ENCODE measurements at places on chromosomes 4 and X.

GRCh38 chr4:119050527-119051090 lies 85.0 kb upstream of the MYOZ2 start:
- DNase-seq: no peak

- no peak for DNase-seq
Measured at GRCh38 chr4:80875642-80876041, 154.9 kb upstream of the BMP3 start.

GRCh38 chr4:102799816-102800215 lies 27.5 kb downstream of the UBE2D3 start:
- DNase-seq: no peak

DNA sequence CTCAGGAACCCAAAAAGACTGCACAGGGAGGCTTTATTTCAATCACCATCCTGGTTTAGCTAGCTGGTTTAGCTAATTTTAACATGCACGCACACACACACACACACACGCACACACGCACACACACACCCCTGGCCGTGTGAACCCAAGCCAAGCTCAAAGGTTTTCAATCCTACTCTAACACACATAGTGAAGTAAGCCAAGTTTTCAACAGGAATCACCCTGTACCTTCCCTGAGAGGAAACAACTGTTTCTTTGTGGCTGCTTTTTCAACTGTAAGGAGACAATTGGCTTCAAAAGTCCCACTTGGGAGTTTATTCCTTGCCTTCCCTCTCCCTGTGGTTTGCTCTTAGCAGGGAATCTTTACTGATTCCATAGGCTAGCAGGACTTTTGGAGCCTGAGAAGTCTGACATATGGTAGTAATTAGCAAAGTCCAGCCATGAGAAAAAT lies 98.9 kb upstream of the BMP3 start:
- DNase-seq: no peak

GRCh38 chr4:134787315-134787714 lies 585.7 kb upstream of the PABPC4L start:
- DNase-seq: no peak

GRCh38 chr4:36773467-36773866 lies 471.1 kb upstream of the NWD2 start:
- DNase-seq: no peak

DNA sequence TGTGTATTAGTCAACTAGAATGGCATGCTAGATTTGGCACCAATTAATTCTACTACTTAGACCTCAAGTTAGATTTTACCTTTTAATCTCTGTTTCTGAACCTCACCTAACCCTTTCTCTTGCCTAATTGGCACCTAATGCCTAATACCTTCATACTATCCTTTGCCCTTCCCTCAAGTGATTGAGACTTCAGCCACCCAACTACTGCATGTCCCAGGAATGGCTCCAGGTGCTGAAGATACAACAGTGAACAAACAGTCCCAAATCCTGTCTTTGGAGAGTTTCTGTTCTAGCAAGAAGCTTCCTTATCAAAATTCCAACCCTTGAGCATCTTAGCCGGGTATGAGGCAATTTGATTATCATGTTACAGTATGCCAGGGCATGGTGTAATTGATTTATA lies 139.9 kb downstream of the CPE start:
- DNase-seq: no peak

DNA sequence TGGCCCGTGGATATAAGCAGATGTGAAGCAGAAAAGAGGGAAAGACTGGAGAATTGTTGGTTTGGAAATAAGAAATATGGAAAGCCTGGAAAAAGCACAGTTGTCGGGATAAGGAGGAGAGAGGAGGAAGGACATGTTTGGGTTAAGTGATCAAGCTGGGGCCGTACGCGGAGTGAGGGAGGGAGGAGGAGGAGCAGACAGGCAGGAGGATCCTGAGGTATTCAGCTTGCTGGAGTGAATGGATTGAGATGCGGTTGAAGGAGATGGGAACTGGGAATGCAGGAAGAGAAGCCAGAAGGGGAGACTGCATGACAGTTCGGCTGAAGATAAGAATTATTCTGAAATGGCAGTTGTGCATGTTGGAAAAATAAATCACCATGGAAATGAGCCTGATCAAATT lies 21.2 kb downstream of the ZFP42 start:
- no peak for DNase-seq

GRCh38 chr4:27007507-27007906 lies 146.9 kb downstream of the STIM2 start:
- no peak for DNase-seq

DNA sequence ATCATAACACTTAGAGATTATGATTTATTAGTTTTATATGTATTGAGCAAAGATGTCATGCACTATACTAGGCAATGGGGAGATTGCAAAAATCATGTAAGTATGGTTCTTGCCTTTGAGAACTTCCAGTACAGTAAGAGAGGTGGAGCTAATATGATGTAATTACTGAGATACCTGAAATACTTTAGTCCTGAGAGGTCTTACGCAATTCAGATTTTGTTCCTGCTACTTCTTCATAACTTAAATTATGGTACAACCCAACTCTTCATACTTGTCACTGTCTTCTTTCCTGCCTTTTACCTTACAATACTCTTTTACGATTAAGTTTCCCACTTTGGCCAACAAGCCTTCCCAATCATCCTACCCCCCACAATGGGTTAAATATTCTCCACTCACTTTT lies 564.2 kb upstream of the PITX2 start:
- DNase-seq: no peak
